Activated CD4-positive, alpha-beta T cell treated with anti-CD3 and anti-CD28 coated beads, Interleukin-2, amount 50 U/mL, for 16 hours (primary cell): ENCODE measurements at places on chromosomes 6 and 20.

DNA sequence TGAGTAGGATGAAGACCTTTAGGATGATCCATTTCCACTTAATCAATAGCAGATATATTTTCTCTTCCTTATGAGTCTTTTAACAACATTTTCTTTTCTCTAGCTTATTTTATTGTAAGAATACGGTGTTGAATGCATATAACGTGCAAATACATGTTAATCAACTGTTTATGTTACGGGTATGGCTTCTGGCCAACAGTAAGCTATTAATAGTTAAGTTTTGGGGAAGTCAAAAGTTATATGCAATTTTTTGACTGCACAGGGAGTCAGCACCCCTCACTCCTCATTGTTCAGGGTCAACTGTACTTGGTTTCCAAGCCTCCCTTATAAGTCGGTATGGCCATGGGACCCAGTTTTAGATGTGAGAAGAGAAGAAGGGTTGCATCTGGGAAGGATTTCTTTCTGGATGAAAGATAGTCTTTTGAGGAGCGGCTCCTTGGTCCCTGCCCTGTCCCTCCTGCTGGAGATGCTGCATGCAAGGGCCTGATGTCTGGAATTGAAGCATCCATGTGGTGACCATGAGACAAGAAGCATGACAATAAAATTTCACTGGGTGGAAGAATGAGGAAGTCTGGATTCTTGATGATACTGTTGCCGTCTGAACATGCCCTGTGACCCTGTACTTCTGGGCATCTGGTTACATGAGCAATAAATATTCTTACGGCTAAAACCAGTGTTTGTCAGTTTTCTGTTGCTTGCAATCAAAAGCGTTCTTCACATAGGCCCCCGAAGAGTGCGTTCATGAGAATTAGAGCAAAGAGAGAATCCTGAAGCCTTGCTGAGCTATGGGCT, 194.7 kb upstream of the PMEPA1 start:
- no peak for DNase-seq

DNA sequence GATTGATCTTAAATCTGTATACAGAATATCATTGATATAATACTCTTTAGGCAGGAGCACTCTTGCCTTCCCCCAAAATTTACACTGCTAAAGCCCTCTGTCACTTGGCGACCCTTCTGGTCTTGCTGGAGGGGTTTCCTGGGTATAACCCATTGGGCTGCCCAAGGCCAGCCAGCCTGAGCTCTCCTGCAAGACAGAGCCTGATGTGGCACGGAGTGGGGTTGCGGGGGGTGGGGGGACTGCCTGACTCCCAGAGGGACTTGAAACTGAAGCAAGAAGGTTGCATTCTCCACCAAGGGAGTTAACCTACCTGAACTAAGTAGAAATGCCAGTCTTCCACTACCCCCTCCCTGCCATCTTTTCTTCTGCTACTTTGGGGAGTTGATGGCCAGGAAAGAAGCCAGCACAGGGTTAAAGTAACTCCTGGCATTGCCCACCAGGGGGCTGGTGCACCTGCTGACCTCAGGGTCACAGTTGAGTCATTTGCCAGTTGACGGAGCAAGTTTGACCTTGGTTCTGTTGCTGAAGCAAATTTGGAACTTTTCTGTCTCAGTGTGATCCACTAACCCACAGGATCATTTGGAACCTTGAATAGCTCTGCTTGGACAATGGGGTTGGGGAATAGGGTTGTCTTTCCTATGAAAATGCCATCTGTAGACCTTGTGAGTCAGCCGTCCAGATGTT, 79.4 kb downstream of the ASXL1 start:
- peak; percentile 20 for DNase-seq

DNA sequence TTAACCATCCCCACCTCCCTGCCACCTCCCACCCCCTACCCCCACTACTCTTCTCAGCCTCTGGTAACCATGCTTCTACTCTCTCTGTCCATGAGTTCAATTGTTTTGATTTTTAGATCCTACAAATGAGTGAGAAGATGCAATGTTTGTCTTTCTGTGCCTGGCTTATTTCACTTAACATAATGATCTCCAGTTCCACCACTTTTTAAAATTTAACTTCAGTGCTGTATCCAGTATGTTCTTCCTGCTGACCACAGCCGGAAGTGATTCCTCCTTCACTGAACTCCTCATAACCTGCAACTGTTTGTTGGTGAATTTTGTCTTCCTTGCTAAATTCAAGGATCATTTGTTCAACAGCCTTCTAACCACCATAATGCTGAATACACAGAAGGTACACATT, 3.9 kb downstream of the MAP7 start:
- DNase-seq: no peak

- no peak for DNase-seq
Observed at GRCh38 chr6:106527979-106528378, 101.3 kb downstream of the RTN4IP1 start.

GRCh38 chr6:132202574-132202973, 198.7 kb downstream of the MOXD1 start:
- DNase-seq: no peak

DNA sequence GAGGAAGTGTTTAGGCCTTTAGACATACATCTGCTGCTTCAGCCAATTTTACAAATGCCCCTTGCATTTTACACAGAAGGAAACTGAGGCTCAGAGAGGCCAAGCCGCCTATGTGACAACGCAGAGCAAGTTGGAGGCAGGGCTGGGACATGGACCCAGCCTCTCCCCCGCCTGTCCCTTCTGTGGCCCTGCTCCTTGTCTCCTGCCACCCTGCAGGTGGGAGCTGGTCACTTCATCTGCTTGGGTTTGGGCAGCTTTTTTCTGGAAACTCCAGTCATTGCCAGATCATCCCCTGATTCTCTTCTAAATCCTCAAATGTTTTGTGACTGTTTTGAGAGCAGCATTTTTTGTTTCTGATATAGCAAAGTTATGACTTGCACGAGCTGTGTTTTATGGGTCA, 68.9 kb downstream of the DLGAP4 start:
- no peak for DNase-seq

DNA sequence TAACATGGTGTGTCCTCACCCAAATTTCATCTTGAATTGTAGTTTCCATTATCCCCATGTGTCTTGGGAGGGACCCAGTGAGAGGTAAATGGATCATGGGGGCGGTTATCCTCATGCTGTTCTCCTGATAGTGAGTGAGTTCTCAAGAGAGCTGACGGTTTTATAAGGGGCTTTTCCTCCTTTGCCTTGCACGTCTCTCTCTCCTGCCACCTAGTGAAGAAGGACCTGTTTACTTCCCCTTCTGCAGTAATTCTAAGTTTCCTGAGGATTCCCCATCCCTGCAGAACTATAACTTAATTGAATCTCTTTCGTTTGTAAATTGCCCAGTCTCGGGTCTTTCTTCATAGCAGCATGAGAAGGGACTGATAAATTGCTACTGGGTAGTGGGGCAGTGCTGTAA, 789.3 kb downstream of the FRK start:
- no peak for DNase-seq

- no peak for DNase-seq
Observed at GRCh38 chr6:16783509-16783908, 22.2 kb upstream of the ATXN1 start.

DNA sequence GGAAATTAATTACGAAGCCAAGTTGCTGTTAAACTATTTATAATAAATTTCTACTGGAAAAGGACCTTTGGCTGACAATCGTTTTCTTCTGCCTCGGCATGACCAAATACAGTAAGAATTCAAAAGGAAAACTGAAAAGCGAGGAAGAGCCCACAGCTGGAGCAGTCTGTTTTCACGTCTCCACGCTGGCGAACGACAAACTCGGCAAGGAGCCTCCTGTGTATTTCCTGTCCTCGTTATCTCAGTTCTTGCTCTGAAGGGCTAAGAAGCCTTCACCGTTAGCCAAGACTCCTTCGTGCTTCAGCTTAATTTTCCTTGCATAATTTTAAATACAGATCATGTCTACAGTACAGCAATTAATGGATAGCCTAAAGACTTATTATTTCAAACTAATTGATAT, 214.3 kb upstream of the PLCB4 start:
- DNase-seq: no peak

DNA sequence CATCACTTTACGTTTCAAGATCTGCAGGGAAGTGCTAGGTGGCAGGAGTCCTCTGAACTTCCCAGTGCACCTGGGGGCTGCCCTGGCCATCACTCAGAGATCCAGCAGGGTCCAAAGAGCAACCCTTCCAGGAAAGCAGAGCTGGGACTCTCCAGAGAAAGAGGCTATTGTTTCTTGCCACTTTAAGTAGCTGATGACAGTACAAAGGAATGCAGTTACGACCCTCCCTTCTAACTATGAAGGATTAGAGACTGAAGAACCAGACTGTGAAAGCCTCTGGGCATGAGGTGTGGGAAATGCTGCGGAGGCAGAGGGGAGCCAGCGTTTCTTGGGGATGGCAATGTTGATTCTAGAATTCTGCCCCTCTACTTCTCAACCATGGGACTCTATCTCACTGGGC, 189.1 kb upstream of the SUPT3H start:
- DNase-seq: no peak

- DNase-seq: no peak
Observed at GRCh38 chr6:24093381-24093780, 32.6 kb upstream of the NRSN1 start.

DNA sequence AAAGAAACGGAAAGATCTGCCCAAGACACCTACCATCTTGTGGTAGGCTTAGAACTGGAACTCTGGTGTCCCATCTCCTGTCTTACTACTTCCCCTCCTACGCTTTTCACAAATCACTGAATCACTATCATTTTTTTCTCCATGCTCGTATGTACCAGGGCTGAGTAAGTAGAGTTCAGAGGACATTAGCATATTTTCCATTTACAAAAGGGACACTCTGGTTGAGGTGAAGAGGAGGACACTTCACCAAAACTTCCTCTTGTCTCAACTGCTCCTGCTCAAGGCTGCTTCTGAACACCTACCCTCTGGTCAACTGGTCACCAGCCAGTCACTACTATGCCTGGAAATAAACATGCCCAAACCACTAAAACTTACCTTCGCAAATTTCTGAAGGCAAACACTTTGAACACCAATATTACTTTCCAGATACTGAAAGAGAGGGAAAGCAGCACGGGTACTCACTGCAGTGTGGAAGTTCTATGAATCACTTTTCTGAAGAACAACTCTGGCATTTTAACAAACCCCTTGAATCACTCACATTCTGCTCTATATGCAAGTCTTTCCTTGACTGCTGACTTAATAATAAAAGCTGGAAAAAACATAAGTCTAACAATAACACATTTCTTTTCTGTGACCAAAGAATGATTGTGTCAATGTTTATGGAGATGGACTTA, 123.3 kb downstream of the INSM1 start:
- DNase-seq: peak; percentile 53

DNA sequence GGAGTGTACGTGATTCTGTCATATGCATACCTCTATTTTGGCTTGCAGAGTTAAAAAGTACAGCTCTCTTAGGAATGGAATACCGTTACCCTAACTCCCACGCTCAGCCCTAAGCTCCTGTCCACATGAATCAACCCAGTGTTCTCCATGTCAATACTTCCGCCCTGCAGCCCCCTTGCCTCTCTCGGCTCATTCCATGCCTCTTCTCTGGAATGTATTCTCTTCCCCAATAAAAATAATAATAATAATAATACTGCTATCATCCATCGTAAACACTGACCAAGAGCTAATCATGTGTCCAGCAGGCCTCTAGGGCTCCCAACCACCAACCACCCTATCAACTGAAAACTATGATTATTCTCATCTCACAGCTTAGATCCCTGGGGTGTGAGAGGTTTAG, 100.6 kb downstream of the PREX1 start:
- no peak for DNase-seq

- no peak for DNase-seq
Observed at GRCh38 chr20:577167-577791, 32.8 kb downstream of the TCF15 start.

- no peak for DNase-seq
Observed at GRCh38 chr20:34628026-34628425, 48.9 kb downstream of the PIGU start.

GRCh38 chr6:136235233-136235564, 14.9 kb downstream of the MTFR2 start:
- no peak for DNase-seq

GRCh38 chr20:64005394-64005793, 24.5 kb downstream of the PRPF6 start:
- no peak for DNase-seq

DNA sequence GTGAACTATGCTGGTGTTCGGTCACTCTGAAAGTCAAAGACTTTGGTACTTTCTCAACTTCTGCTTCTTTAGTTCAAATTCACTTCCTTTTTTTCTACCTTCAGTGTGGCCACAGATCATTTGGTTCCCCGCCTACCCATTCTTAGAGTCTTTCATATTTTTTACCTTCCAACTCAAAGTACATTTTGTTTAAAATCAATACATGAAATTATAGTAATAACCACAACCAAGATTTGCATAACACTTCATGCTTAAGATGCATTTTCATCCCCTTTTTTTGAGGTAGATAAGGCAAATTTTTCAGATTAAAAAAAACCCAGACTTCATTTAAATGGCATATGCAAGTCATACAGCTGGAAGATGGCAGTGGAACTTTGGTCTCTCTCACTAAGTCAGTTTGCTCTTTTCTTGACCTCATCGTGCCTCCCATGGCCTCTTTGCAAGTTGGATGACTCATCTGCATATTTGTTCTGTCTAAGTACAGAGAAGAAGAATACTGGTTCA, 11.9 kb upstream of the CNR1 start:
- no peak for DNase-seq

DNA sequence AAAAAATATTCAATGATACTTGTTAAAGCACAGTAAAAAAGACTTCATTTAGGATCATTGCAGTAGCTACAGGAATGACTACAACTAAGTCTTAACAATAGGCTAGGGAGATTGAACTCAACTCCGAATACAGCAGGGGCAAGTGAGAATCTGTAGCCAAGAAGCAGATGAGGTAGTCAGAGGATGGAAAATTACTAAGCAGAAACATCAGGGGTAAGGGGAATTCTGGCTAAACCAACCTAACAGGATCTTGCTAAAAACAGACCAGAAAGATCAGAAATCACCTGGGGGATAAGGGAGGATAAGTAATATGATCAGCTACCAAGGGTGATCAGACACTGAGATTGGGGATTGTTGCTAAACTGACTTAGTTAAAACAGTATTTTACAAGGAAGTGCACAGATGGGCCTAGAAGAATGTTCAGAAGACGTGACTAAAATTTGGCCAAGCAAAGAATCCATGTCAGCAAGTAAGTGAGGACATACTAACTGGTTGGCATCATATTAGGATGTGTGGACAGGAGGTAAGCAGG, 217.5 kb downstream of the TENT5A start:
- no peak for DNase-seq

DNA sequence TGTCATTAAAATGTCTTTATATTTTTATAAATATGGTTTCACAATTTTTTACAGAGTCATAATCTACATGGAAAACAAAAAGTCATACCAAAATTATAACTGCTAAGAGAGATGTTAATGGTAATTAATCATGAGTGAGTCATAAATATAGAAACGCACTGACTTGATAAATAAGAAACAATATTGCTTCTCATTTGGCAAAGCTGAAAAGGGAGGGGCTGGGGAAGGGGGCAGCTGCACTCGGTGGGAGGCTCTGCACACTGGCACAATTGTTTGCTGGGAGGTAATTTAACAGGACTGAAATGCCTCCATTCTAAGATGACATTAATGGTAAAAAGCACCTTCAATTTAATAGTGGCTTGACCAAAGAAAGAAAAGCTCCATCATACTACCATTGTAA, 133.3 kb upstream of the AGPAT4 start:
- DNase-seq: no peak

- DNase-seq: no peak
Observed at GRCh38 chr6:36890112-36890663, 4.4 kb downstream of the C6orf89 start.
